ENCODE measurements at places on chromosomes 16 and 17.

GRCh38 chr17:57088298-57088697 lies 3.3 kb downstream of the AKAP1 start:
- DNase-seq = no peak

- DNase-seq = no peak
Observed at GRCh38 chr17:45299361-45299760, 17.5 kb downstream of the MAP3K14 start.

GRCh38 chr16:68768771-68769170 lies 31.7 kb downstream of the CDH1 start:
- no peak for DNase-seq

GRCh38 chr17:50909765-50910605 lies 43.8 kb upstream of the TOB1 start:
- DNase-seq = no peak

DNA sequence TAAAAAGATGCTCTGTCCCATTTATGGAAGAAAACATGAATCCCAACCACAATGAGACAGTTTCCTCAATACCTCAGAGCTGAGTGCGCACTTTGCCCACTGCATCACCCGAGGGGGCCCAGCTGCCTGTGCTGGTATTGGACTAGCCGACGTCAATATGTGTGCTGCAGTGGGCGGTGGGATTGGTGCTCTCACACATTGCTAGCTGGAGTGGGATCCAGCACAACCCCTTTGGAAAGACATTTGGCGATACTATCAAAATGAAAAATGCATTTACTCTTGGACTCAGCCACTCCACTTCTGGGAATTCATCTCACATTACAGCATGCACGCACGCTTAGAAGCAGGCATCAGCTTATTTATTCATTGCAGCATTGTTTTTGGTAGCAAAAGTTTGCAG lies 289.2 kb upstream of the FOXF1 start:
- DNase-seq = no peak

DNA sequence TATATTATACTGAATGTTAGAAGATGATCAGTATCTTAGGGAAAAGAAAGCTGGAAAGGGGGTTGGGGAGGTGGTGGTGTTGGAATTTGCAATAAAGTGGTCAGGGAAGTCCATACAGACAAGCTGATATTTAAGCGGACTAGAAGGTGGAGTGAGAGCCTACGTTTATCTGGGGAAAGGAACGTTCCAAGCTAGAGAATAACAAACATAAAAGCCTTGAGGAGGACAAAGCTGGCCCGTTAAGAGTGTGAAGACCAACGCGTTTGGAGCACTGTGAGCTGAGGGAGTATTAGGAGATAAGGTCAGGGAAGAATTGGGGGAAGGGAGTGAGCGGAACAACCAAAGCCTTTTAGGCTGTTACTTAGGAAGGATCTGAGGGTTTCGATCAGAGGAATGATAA lies 1.4 kb downstream of the DDX42 start:
- DNase-seq = no peak

DNA sequence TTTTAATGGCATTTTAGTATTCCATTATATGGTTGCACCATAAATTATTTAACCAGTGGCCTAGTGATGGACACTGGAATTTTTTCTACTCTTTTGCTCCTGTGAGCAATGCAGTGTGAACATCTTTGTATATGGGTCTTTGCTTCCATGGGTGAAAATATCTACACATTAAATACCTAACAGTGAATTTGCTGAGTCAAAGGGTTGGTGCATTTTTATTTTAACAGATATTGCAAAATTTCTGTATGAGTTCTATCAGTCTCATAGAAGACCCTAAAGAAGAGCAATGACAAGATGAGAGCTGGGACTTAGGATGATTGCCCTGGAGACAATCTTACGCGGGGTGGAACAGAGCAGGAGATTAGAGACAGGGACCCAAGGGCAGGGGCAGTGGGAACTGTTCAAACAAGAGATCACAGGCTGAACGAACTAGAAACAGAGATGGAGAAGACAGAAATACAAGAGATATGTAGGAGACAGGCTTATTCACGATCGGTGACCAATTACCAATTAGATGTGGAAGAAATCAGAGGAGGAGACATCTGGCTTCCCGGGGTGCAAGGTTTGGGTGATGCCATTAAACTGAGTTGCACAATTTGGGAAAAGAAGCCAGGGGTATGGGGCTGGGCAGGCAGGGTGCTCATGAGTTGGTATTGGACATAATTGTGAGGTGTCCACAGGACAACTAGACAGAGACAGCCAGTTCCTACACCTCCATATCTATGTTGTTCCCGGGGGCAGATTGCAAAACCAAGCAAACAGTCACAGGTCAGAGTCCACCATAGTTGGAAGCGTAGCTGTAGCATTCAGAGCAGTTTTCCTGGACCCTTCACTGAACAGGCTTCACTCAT lies 39.9 kb upstream of the LONP2 start:
- DNase-seq = no peak

GRCh38 chr17:9021992-9022572 lies 772 bp downstream of the NTN1 start:
- no peak for DNase-seq

- DNase-seq = no peak
Observed at GRCh38 chr17:10126616-10127501, 71.5 kb downstream of the GAS7 start.

DNA sequence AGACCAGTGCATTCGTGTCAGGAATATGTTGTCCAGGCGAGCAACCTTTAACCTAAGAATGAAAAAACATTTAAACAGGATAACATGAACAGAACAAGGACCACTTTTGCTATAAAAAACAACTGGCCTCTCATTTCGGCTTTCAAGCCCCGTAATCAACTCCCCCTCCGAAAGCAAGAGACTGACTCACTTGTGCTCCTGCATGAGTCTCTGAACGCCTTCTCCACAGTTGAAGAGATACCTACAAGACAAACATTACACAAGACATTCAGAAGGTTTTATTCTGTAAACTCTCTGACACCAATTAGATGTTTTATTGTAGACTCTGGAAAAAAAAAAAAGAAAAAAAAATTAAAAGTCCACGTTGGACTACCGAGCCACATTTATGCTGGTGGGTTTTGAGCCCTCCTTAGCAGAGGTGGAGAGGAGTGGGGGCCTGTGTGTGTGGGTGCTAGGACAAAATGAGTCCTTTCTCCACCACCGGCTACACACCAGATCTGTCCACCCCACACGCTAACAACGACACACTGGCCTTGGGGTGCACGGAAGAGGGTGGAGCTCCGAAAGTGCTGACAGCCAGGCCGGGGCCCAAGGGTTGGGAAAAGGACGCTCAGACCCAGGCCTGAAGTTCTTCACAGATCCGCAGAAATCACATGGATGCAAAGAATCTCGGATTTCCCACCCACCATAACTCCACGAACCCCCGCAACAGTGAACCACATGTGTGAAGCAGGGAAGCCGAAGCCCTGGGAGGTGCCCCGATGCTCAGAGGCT lies 759 bp downstream of the ELAC2 start:
- DNase-seq = no peak

DNA sequence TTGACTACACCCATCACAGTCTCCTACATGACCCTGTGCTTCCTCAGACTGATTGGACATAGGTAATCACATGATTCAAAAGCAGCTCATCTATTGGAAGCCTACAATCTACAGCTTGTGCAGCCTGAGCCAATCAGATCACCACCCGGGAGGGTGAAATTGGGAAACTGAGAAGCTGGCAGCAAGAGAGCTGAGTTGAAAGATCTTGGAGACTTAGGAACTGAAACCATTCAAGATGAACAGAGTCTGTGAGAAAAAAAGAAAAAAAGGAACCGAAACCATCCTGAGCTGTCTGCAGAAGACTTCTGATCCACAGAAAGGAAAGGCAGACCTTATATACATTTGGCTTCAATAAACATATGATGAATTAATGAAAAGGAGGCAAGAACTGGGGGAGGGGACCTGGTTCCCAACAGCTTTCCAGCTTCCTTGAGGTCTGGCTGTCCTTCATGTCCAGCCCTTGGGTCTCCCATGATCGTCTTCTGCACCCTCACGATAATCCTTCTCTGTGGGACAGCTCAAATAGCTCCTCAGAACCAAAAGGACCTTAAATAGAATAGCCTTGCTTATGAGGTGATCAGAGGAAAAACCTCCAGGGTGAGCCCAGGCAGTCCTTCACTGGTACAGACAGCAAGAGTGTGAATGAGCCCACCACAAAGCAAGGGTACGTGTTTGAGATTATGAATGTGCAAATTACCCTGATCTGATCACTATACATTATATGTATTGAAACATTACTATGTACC lies 32.6 kb downstream of the PLXDC1 start:
- DNase-seq = no peak
